ENCODE measurements at places on chromosomes 2 and 18.
A peak's percentile ranks its signal among the peaks of the same experiment; 100 is the strongest.

GRCh38 chr18:44897411-44897810 is 216.7 kb downstream of the SETBP1 start:
- DNase-seq = no peak

- DNase-seq = no peak
These were observed 62.6 kb downstream of the METTL4 start for GRCh38 chr18:2508678-2509077.

GRCh38 chr18:55268151-55268601 is 308.9 kb upstream of the CCDC68 start:
- DNase-seq = no peak

GRCh38 chr2:20957788-20958525 is 85.9 kb downstream of the APOB start:
- no peak for DNase-seq

DNA sequence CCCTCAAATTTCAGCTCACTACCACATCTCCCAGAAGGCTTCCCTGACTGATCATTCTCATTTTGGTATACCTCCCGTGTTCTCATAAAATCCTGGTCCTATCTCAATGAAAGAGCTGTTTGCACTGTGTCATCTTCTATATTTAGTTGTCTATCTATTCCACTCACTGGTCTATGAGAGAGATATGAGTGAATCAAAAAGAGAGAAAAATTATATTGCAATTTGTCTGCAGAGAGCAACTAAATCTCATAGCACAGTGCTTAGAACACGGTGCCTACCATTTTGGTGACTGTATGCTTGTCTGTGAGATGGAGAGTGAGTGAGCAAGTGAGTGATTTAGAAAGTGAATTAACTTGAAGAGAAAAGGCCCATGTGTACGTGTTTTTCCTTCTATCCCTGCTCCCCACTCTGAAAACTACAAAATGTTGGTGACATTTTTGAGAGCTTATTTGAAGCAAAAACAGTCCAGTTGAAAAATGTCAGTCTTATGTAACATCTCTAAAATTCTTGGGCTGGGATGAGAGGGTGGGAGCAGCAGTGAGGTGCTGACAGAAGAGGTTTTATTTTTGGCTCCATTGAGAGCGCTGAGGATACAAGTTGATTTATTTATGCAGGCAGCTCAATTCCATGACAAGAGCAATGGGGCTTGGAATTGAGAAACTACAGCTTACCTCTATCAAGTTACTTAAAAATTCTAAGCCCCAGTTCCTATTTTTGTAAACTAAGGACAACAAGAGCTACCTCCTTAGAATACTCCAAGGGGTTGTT is 373.5 kb upstream of the CHST9 start:
- no peak for DNase-seq

- DNase-seq = peak; percentile 20
These were observed 1.1 kb downstream of the MYCN start for GRCh38 chr2:15941481-15941850.

- no peak for DNase-seq
These were observed 2.9 kb downstream of the LRATD1 start for GRCh38 chr2:14635391-14635871.

DNA sequence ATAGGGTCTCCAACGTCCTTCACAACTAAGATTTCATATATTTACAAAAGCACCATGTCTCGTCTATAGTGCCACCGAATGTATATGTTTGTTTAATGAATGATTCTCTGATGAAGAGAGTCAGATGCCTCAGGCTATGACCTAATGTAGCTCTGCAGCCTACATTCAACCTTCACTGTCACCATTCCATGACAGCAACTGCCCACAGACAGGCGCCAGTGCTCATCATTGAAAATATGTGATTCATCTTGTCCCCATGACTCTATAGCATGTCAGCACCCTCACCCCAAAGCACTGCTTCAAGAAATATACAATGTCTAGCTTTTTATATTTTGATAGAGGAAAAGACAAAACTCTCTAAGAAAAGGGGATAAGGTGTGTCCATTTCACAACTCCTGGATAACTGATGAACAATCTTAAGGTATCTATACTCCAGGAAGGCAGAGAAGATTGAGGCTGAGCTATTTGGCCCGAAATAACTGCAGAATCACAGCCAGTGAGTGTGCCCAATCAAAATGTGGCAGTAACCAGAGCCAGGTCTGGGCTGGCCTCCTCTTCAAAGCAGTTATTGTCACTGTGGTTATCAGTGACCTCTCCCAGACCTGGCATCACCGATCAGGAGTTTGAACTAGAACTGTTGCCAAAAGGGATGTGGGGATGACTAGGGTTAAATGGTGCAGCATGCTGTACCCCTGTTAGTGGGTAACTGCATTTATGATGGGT is 246.6 kb downstream of the SETBP1 start:
- DNase-seq = no peak

DNA sequence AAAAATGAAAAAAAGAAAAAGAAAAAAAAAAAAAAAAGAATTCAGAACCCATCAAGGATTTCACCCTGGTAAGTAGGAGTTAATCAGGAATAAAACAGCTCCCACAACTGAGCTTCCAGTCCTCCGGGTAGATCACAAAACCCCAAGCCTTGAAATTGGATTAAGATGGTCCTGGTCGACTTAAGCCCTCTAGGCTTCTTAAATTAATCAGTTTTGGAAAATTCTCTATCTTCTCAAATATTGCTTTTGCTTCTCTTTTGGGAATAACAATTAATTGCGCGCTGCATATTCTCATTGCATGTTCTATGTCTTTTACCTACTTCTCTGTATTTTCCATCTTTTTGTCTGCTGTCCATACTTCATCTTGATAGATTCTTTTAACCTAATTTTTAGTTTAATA is 348.0 kb upstream of the MEX3C start:
- no peak for DNase-seq

DNA sequence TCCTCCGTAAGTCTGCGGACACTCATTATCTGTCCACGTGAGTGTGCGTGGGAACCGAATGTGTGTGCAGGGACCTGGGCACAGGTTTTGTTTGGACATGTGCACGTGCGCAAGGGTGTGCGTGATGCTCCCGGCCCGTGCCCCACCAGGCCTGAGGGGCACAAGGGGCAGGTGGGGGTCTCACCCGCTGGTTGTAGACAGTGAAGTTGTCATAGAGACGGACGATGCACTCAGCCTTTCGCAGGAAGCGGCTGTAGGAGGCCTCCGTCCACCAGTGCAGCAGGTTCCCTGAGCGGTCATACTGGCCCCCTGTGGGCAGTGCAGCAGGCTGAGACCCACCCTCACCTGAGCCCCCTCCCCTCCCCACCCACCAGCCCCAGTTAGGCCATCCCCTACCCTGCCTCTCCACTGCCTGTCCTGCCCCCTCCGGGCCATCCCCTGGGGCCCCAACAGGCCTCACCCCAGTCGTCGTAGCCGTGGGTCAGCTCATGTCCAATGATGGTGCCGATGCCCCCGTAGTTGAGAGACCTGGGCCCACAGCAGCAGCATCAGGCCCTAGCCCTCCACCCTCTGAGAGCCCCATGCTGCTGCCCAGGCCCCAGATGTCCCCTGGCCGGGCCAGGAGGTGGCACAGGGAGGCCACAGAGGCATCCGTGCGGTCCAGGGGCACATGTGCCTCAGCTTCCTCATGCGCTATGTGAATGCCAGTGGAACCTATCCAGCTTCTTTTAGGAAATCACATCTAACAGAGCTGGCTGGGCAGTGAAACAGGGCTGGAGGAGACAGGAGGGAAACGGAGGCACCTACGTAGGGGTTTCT is 6.1 kb downstream of the ECEL1 start:
- no peak for DNase-seq

GRCh38 chr18:7066965-7067555 is 50.5 kb downstream of the LAMA1 start:
- no peak for DNase-seq

GRCh38 chr2:88866756-88867155 is 175.3 kb downstream of the RPIA start:
- DNase-seq = no peak

DNA sequence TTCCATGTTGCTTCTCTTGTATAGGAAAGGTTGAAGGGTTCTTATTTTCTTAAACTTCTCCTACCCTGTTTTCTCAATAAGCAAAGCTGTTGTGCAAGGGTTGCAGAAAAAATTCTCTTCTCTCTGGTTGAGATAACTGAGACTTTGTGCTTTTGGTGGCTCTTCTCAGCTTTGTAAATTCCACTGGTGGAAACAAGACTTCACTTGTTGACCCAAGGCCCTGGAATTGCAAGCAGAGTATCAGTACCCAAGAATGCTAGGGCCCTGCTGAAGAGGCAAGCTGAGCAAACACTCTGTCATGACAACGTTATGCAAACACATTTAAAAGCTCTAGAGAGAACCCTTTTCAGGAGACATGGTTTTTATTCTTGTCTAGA is 294.7 kb upstream of the EPAS1 start:
- DNase-seq = no peak

DNA sequence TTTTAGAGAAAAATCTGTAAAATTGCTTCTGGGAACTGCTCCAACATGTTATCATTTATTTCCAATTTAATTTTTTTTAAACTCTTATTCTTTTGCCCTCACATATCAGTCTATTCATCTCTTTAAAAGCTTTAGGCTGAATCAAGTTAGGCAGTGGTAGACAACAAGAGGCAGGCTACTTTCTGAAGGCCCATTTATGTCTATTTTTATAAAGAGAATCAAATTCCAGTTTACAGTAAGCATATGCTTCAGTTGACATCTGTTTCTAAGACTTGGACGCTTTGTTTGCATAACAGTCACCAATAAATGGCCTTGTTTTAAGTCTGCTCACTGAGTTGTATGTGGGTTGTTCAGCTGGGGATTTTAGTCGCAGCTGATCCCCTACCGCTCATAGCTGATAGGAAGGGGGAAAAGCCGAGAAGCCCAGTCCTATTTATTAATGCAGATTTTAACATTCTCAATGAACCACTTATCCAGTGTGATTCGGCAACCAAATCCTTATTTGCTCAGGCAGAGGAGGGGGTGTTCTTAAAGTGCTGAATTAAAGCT is 260.4 kb upstream of the SIX3 start:
- no peak for DNase-seq

GRCh38 chr2:173374634-173375033 is 20.0 kb downstream of the CDCA7 start:
- DNase-seq = no peak

Data from activated CD8-positive, alpha-beta T cell treated with anti-CD3 and anti-CD28 coated beads for 36 hours (primary cell).